ENCODE measurements at places on chromosomes 2 and 18.

DNA sequence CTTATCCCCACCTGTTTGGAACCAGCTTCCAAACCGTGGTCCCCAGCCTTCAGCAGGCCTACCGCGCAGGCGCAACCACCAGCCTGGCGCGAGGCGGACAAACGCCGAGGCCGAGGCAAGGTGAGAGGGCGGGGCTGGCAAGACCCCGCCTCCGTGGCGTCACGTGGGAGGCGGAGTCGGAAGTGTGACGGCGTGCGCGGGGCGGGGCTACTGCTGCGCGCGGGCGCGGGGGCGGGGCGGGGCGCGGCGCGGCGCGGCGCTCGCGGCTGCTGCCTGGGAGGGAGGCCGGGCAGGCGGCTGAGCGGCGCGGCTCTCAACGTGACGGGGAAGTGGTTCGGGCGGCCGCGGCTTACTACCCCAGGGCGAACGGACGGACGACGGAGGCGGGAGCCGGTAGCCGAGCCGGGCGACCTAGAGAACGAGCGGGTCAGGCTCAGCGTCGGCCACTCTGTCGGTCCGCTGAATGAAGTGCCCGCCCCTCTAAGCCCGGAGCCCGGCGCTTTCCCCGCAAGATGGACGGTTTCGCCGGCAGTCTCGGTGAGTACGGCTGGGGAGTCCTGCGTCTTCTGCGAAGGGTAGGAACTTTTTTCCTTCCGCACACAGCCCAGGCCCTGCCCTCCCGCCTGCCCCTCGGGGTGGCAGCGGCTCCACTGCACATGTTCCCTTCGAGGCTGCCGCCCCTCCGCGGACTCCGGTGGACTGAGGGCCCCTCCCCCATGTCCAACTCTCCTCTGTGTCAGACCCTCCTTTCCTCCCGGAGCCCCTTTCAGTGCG lies at the start of gene EML4:
Gene EML4 (plus strand): TSS at position 254 of the 774 bp plus-strand sequence. CDS start 259 bp downstream, at position 513.
- no peak for DNase-seq

- no peak for DNase-seq
Observed at GRCh38 chr18:13642440-13642827, 83.9 kb downstream of the FAM210A start.

GRCh38 chr2:46239175-46239846 lies 57.9 kb upstream of the EPAS1 start:
- no peak for DNase-seq

DNA sequence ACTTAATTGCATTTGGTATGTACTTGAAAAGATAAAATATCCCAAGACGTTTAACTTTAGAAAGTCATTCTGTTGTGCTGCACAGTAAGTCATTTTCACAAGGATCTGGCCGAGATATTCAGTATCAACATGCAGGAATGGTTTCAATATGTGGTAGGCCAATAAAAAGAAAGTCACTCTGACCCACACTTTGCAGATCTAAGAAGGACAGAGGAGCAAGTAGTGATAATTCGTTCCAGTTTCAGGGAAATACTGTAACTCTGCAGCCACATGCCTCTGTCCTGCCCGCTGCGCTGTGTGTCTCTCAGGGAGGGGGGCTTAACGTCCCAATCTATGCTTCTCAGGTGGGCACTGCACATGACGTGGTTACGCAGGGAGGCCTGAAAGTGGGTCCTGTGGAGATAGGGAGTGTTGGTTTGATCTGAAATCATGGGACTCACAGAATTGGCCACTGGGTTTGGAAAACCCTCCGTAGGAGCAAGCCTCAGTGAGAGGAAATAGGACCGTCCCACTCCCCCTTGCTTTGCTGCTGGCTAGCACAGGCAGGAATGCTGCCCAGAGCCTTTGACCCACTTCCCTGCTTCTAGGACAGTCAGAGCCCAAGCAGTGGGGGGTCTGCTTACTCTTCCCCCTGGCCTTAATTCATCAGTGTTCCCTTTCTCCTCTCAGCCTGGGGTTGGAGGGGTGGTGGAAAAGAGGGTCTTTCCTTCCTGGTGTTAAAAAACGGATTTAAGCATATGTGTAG lies 314.7 kb upstream of the SPRED2 start:
- no peak for DNase-seq

- no peak for DNase-seq
Observed at GRCh38 chr2:170052151-170052550, 125.8 kb upstream of the MYO3B start.

- DNase-seq = no peak
Observed at GRCh38 chr2:149430743-149431736, 100.7 kb downstream of the LYPD6 start.

GRCh38 chr2:84904717-84905174 lies 710 bp upstream of the TMSB10 start:
- DNase-seq = no peak

- DNase-seq = peak; percentile 79
Observed at GRCh38 chr18:40607542-40608148, 1347.4 kb upstream of the PIK3C3 start.

- no peak for DNase-seq
Observed at GRCh38 chr2:40450066-40450795, 1.7 kb downstream of the SLC8A1 start.

DNA sequence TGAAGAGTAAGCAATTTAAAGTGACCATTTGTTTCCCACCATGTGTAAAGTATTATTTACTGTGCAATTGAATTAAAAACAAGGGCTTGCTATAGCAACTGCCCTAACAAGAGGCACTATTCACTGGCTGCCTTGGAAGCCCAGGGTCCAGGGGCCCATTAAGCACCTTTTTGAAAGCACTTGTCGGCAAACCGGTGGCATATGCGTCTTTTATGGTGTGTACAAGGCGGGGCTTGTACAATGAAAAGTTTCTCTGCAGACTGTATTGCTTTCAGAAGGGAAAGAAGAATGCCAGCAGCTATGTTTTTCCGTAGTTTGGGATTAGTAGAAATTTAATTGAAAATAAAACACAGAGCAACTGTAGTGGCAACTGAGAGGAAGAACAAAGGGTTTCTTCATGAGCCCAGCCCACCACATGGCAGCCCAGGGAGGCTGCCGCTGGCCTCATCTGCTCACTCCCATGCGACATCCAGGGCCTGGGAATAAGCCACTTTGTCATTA lies 279.5 kb upstream of the PARD3B start:
- peak; percentile 4 for DNase-seq

- DNase-seq = peak; percentile 81
Observed at GRCh38 chr2:86035883-86036668, 69.6 kb downstream of the POLR1A start.

DNA sequence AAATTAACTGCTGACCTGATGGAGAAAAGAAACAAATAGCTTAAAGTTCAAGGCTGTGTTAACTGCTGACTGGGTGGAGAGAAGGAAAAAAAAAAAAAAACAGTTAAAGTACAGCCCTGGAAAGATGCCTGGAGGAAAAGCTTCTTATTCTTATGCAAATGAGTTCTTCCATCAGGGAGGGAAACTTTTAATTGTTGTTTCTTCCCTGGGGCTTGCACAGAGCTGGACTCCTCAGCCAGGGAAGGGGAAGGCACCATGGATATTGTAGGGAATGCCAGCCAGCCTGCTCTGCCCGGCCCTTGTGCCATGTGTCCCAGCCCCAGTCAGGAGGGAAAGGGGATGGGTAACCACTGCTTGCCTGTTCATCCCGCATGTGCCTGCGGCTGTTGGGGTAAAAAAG lies 833.1 kb upstream of the CRIM1 start:
- DNase-seq = no peak

- DNase-seq = no peak
Observed at GRCh38 chr2:135701442-135701841, 40.2 kb upstream of the UBXN4 start.

DNA sequence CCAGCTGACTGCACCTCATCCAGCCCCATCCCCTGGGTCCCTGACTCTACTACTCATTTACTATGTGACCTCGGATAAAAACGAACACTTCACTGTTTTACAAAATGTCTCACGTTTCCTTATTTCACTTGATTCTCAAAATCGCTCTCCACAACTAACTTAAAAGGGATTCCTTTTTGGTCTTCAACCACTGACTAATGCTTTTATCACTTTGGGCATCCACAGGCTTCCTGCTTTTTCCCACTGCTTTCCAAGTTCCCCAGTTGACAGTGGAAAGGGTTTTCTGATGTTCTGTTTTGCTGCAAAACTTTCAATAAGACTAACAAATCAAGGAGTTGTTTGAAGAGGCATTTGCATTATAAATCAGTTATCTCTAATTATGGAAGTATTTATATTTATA lies 24.1 kb downstream of the EIF2AK3 start:
- DNase-seq = no peak

DNA sequence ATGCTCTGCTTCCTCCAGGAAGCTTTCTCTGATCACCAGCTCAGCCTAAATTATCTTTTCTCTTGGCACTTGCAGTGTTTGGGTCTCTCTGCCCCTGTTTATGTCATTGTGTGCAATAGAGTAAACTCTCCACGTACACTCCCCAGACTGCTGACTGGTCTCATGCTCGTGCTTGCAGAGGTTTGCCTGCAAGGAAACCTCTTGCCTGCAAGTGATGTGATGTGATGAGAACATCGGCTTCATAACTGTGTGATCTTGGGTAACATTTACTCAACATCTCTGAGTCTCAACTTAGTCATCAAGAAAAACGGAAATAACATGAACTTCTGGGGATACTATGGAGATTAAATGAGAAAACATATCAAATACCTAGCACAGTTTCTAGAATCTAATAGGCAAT lies 92.3 kb downstream of the BIN1 start:
- DNase-seq = no peak

GRCh38 chr2:45610281-45611019 lies 617 bp downstream of the SRBD1 start:
- DNase-seq = no peak

GRCh38 chr18:3595369-3596273 lies 145.6 kb downstream of the TGIF1 start:
- no peak for DNase-seq

DNA sequence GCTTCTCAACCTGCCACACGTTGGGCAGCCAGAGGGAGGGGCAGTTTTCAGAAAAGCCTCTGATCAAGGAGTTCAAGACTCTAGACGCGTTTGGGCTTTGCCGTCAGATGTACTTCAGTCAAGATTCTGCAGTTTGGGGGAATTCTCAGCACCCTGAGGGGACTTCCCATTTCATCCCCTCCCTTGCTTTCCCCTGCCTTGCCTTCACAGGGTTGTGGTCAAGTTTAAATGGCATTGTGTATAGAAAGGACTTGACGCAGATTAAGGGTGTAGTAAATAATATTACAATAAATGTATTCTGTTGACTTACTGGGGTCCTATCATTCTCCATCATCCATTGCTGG lies 198.3 kb upstream of the NABP1 start:
- DNase-seq = no peak

DNA sequence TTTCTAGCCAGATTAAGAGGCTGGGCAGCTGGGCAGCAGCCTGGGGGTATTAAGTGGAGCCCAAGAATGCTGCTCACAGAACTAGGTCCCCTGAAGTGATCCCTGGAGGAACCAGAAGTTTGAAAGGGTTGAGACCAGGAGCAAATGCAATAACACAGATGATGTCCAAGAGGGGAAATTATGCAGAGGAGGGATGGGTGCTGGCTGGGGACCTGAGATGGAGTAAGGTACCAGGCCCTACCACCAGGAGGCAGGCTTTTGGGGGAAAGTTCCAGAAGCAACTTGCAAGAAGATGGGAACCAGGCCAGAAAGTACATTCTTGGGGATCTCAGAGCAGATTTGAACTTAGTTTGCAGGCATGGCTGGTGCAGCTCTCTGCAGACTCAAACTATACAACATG lies 175.1 kb downstream of the NCK2 start:
- no peak for DNase-seq

DNA sequence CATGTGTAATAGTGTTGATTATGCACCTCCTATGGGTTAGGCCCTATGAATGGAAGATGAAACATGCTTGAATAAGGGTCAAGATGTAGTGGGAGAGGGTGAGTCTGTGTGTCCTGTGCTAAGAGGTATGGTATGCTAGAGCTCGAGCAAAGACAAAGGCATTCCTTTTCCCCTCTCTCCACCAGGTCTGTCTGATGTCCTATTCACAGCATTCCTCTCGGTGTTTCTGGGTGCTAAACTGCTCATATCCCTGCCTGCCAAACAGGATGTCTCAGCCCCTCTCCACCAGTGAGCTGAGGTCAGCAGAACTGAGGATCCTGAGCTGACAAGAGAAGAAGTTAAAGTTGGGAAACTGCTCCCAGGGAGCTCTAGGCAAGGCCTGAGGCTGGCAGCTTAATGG lies 344.9 kb downstream of the TSN start:
- DNase-seq = no peak

All from NCI-H1436 treated with DMSO at 0.1 percent for 48 hours (cell line).